NCI-H1694 (cell line): ENCODE measurements at places on chromosomes 7 and 10.

- no peak for DNase-seq
These were observed 161.2 kb upstream of the WDR11 start for GRCh38 chr10:120689777-120690529.

GRCh38 chr7:50336894-50337703 lies 32.6 kb downstream of the IKZF1 start:
- DNase-seq = no peak

- no peak for DNase-seq
These were observed 221.3 kb upstream of the ZMIZ1 start for GRCh38 chr10:78847485-78847884.

- DNase-seq = no peak
These were observed 24.4 kb upstream of the PPIF start for GRCh38 chr10:79322616-79323543.

DNA sequence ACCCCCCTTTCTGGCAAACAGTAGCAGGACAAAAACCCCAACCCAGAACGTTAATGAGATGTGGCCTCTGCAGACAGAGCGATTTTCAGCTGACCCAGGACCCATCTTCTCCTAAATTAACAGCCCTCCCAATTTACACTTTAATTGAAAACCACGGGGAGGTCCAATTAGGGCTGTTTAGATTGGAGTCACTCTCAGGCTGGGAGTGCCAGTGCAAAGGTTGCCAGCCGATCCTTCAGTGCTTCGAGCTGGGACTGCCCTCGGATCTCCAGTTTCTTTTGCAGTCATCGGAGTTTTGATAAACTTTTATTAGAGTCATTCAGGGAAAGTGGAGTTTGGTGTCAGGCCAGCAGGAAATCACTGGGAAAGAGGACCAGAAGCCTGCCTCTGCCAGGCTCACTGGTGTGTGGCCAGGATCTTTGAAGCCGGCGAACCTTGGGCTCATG lies 108.0 kb downstream of the DOCK1 start:
- DNase-seq = no peak
